AG09319 (cell line): ENCODE measurements at places on chromosomes 7 and 10.

DNA sequence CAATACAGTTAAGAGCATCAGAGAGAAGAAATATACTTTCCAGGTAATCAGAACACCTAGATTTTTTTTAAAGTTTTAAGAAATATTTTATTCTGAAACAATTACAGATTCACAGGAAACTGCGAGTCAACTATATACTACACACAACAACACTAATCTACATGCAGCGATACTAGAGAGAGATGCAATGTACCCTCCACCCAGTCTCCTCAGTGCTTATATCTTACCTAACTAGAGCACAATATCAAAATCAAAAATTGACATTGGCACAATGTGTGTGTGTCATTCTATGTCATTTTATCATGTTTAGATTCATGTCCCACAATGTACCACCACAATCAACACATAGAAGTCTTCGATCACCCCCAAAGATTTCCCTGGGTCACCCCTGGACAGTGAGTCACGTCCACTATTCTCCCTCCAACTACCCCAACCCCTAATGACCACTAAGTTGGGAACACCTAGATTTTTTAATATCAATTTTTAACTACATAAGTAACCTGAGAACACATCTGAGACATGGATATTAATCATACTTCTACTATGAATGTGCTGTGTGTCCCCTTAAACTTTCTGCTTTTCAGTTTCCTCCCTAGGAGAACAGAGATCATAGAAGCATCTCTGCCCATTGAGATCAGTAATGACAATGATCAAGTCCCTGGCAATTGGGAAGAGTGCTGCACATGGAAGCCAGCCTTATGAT lies 86.5 kb downstream of the GSAP start:
- no peak for DNase-seq

DNA sequence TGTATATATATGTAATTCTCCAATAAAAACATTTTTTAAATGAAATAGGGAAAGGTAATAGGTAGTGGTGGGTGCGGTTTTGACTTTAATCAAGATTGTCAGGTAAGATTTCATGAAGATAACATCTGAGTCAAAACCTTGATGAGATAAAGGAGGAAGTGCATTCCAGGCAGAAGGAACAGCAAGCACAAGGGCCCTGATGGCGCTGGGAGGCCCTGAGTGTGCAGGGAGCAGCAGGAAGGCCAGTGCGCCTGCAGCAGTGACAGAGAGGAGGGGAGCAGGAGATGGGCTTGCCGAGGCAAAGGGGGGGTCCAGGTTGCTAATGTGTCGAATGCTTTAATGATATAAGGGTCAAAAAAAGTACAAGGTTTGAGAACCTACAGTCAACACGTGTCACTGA lies 69.8 kb downstream of the GNA12 start:
- DNase-seq = no peak

GRCh38 chr10:124350806-124351205 lies 67.9 kb downstream of the OAT start:
- no peak for DNase-seq

DNA sequence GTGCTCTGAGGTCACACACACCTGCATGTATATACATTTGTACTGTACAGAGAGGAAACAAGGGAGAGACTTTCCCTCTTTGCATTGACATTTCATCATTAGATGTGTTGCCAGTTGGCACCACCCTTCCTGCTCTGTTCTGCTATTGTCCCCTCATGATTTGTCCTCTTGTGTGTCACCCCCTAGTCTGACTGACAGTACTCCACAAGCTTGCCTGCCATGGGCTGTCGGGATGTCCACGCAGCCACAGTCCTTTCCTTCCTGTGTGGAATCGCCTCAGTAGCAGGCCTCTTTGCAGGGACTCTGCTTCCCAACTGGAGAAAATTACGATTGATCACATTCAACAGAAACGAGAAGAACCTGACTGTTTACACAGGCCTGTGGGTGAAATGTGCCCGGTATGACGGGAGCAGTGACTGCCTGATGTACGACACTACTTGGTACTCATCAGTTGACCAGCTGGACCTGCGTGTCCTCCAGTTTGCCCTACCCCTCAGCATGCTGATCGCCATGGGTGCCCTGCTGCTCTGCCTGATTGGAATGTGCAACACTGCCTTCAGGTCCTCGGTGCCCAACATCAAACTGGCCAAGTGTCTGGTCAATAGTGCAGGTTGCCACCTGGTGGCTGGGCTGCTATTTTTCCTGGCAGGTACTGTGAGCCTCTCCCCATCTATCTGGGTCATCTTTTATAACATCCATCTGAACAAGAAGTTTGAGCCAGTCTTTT lies 9.4 kb downstream of the CLDN12 start:
- DNase-seq = no peak

- DNase-seq = peak; percentile 8
Observed at GRCh38 chr10:66931340-66931948, 5.6 kb downstream of the LRRTM3 start.

GRCh38 chr7:67854221-67855178 lies 857.9 kb downstream of the TYW1 start:
- no peak for DNase-seq
